ENCODE measurements at places on chromosomes 13 and 19. TPM values are rescaled to one million over a fixed set of nuclear protein-coding genes. Genes with fewer than 3 reads are reported as not detected.

The KIR2DL4 gene
- total RNA-seq = not detected

The ZNF607 gene
- 2.1 TPM for total RNA-seq

The ARL11 gene
- total RNA-seq = not detected

The GJB6 gene
- not detected for total RNA-seq

The LYPD5 gene
- total RNA-seq = 0.89 TPM

The ZC3H13 gene
- total RNA-seq = 7.9 TPM

The ATXN8OS gene
- total RNA-seq = not detected

The IGFL1 gene
- total RNA-seq = not detected

The TSHZ3 gene
- 5.8 TPM for total RNA-seq

The CGB8 gene
- not detected for total RNA-seq

The NR2F6 gene
- 58.7 TPM for total RNA-seq

The NLRP9 gene
- not detected for total RNA-seq

The SYNGR4 gene
- not detected for total RNA-seq
